ENCODE measurements at places on chromosomes 7 and 10.
A peak's percentile ranks its signal among the peaks of the same experiment; 100 is the strongest.

- no peak for DNase-seq
These were observed 251.2 kb downstream of the ARHGAP12 start for GRCh38 chr10:31677195-31678138.

- DNase-seq = no peak
These were observed 21.1 kb downstream of the LIMK1 start for GRCh38 chr7:74104702-74105101.

- no peak for DNase-seq
These were observed 54.8 kb downstream of the SEC23IP start for GRCh38 chr10:119947300-119947699.

- DNase-seq = no peak
These were observed 1231.6 kb upstream of the CELF2 start for GRCh38 chr10:9786101-9786500.

DNA sequence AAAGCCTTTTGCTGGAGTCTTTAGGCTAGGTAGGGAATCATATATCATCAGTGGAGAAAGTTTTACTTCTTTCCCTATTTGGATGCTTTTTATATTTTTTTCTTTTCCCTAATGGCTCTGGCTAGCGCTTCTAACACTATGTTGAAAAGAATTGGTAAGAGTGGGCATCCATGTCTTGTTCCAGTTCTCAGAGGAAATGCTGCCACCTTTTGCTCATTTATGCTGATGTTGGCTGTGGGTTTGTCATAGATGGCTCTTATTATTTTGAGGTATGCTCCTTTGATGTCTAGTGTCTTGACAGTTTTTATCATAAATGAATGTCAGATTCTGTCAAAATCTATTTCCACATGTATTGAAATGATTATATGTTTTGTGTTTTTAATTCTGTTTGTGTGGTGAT is 1544.1 kb downstream of the REEP3 start:
- DNase-seq = no peak

GRCh38 chr10:20202337-20202736 is 386.1 kb downstream of the PLXDC2 start:
- no peak for DNase-seq

DNA sequence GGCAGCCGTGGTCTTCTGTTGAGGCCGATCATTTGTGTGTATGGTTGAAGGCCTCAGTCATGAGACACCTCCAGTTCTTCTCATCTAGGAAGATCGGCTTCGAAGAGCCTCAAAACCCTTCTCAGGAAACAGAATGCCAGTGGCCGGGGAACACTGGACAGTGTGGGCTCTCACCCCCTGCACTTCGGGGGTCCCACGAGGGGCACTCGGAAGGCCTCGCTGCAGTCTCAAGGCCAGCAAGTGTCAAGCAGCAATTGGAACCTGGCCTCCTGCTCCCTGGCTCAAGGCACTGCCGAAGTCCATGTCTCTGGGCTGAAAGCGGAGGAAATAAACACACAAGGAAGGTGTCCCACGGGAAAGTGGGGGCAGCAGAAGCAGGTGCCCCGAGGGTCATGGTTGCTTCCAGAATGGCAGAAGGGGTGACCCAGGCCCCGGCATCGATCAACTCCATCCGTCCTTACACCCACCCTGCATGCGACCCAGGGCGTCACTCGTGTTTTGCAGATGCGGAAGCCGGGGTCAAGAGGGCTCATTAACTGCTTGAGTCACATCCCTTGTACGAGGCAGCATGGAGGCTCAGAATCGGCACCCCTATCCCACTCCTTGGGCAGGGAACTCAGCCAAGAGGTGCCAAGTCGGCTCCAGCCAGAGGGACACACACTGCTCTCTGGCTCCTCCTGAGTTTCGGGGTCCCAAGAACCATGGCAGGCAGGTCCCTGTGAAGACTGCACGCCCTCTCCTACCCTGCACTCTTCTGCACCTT is 231.3 kb upstream of the SHH start:
- no peak for DNase-seq

DNA sequence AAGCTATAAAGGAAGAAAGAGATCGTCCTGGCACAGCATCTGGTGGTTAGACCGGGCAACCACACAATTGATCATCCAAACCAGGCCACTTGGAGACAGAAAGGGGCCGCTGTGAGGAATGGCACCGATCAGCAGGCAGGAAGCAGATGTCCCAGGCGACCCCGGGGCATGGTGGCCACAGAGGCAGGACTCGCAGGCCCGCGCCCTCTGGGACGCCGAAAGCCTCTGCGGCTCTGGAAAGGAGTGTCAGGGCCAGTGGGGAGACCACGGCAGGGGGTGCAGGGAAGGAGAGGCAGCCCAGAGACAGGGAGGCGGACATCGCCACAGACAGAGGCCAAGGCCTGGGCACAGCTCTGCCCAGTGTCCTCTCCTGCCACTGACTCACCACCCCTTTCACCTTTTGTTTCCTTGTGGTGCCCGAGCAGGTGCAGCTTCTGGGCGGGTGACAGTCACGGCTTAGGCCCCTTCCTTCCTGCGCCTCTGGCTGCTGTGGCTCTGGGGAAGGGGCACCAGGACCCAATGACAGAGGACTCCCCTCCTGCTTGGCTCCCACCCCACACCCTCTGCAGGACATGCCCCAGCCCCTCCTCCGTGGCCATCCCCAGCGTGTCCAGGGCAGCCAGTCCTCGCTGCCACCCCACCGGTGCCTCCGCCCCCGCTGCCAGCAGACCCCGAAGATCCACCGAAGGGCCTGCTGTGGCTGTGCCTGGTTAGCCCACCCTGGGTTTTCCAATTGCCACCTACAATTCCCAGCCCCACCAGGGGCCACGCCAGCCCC is 10.9 kb downstream of the STK32C start:
- DNase-seq = no peak

DNA sequence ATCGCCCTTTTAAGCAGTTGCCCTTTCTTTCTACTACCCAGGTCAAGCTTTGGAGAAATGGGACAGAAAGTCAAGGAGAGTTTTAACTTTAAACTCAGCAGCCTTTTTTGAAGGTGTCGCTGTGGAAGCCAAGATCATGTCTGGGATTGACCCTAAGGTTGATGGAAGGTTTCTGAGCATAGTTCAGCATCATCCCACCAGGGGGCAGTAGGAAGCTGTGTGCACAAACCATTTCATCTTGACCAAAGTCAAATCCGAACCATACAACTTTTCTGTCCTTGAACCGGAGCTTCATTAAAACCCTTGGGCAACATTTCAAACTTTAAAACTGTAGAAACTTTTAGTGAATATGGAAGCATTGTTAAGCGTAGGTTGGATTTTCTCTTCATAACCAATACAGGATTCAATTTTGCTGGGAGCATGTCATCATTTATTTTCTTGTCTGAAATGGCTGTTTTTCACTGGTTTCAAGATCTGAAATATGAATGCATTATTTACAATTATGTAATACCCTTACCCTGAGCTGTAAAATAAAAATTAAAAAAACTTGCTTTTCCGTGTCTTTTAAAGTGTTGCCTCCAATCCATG is 214.4 kb upstream of the KIAA1217 start:
- DNase-seq = peak; percentile 1

DNA sequence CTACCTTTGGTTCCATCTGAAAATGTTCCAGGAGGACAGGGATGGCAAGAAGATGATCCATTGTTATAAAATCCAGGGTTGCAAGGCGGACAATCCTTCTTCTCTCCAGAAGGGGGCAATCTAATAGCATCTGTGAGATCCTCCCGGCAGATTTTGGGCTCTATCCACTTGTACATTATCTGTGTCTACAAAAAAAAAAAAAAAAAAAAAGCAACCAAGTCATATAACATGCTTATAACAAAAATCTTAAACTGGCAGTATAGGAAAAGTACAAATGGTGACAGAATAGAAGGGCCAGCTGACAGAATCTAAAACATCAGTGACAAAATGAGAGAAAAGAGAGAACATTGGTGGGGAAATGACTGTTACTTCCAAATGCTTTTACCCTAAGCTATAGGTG is 132.7 kb downstream of the ELAPOR2 start:
- DNase-seq = no peak

GRCh38 chr7:113304104-113304503 is 185.8 kb upstream of the SMIM30 start:
- no peak for DNase-seq

DNA sequence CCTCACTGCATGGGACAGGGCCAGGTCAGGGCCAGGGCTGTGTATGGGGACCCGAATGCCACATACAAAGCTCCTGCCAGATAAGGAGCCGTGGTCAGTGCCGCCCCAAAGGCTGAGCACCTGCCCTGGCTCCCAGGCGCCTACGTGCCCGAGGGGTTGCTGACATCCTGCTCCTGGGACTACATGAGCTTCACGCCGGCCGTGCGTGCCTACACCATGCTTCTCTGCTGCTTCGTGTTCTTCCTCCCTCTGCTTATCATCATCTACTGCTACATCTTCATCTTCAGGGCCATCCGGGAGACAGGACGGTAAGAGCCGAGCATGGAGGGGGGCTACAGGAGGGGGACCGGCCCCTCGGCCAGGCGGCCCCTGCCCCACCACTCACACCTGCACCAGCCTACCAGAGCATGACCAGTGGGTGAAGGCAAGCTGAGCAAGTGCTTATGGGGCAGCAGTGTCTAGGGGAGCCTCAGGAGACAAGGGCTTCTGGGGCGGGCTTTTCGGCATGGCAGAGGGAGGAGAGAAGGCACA is 4.9 kb downstream of the OPN4 start:
- no peak for DNase-seq

GRCh38 chr7:130397758-130398073 is 17.4 kb downstream of the CPA1 start:
- no peak for DNase-seq
